NCI-H1436 (cell line): ENCODE measurements at places on chromosomes 2 and 18.

- DNase-seq = no peak
Observed at GRCh38 chr18:44545359-44545985, 135.2 kb upstream of the SETBP1 start.

- no peak for DNase-seq
Observed at GRCh38 chr2:103264058-103264768, 502.4 kb downstream of the TMEM182 start.

DNA sequence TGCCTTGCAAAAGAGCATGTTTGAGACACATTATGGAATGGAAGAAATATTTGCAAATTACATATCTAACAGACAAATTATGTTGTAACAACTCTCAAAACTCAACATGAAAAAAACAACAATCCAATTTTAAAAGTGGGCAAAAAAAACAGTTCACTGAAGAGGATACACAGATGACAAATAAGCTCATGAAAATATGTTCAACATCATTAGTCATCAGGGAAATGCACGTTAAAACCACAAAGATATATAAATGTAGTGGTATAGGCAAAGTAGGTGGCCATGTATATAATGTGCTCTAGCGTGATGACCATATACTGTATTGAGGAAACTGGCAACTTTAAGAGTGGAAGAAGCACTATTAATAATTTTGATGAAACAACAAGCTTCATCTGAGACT is 220.1 kb downstream of the IRS1 start:
- no peak for DNase-seq

DNA sequence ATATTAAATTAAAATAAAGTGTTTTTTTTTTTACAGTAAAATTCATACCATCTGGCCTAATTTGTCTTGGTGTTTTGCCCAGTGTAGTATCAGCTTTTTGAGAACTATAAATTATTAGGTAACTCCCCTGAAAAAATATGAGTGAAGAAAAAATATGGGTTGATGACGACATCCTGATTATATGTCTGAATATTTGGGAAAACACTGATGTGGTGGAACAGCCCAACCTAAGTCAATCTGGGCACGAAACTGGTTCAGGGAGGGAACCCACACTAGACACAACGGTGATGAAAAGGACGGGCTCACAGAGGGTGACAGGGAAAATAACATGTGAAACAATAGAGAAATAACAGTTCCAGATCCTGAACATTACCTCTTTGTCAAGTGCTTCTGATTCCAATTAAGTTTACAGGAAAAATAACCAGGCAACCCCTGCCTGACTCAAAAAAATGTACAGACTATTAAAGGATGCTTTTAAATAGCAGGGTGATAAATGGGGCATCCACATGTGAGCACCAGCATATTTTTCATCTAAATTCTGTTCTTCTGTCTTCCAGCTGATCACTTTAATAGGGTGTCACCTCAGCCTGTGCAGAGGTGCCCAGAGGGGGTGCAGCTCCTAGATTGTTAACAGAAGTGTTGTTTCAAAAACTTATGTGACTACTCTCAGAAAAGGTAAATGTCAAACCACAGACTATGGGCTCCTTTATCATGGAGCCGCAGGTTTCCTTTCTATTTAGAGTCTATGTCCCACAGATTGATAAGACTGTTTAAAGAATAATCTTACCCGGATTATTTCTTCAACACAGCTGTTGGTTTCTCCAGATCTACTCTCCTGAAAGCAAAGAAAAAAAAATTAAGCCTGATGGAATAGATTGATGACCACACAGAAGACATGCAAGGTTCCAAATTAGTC is 305.4 kb downstream of the AFF3 start:
- no peak for DNase-seq

- no peak for DNase-seq
Observed at GRCh38 chr18:24538414-24539264, 78.2 kb downstream of the HRH4 start.
